AG08395 (cell line): ENCODE measurements at places on chromosomes 13 and 19.

- no peak for DNase-seq
Measured at GRCh38 chr13:80101040-80101439, 239.9 kb downstream of the SPRY2 start.

DNA sequence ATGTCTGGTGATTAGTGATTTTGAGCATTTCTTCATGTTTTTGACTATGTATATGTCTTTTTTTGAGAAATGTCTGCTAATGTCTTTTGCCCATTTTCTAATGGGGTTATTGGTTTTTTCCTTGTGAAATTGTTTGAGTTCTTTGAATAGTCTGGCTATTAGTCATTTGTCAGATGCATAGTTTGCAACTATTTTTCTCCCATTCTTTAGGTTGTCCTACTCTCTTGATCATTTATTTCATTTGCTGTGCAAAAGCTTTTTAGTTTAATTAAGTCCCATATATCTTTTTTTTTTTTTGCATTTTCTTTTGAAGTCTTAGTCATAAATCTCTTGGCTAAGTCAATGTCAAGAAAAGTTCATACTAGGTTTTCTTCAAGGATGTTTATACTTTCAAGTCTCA is 449.8 kb downstream of the DACH1 start:
- DNase-seq, result no peak

DNA sequence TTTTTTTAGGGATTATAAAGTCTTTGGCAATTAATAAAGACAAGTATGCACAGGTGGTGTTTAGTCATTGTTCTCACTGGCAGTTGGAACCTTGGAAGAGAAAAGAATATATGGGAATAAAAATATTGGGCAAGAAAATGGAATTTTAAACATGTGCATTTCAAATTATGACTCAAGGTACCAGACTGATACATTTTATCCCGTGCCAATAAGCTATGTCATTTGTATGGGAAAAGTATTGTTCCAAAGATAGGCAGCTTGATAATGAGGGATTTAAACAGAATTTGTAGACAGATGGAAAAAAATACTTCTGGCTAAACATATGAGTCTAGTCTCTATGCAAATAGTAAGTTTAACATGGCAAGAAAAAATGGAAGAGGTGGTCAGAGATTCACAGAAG is 169.5 kb upstream of the UFM1 start:
- DNase-seq, result no peak

DNA sequence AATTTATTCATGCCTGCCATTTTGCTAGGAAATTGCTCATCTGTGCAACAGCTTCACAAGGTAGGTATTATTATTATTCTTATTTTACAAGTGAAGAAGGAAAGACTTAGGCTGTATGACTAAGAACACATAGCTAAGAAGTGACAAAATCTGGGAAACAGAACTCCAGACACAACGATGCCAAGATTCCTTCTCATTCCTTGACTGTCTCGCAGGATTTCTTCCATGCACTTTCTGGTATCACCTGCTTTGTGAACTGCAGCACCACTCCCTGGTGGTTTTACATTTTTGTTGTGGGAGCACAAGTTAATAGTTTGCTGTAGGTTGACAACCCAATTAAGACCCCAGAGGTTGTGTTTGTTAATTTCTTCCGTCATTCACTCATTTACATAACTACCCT is 188.5 kb downstream of the LACC1 start:
- peak; percentile 19 for DNase-seq

DNA sequence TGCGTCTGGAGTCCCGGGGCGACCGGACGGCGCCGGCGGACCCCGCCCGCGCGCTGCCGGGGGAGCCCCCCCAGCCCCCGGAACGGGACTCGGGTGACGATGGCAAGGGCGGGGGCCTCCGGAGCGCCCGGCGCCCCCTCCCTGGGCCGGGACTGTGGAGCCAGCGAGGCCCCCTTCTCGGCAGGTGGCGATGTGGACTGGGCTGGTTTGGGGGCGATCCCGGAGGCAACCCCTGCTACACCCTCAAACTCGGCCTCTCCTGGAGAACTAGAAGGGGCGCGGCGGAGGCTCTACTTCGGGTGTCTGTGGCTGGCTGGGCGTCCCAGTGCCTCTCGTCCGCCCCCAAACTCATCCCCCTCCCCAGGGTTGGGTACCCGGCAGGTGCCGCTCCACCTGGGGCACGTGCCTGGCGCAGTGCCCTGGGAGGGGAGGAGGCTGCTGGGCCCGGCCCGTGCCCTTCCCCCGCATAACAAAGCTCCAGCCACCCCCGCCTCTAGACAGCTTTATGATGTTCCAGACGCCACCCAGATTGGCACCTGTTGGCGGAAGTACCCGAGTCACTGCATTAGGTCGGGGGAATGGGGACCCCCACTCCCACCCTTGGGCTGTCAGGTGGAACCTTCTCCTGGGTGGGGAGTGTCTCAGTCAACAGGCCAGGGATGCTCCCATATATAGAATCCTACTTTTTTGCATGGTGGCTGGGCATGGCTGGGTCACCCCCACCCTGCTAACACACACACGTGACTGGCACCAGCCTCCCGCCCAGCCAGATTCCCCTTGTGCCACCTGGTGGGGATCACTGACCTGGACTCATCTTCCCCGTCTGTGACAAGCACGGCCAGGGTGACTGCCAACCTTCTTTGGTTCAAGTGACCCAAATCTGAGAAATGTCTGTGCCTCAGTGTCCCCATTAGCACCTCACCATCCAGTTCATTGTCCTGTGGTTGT is 722 bp downstream of the PKN1 start:
- no peak for DNase-seq

GRCh38 chr19:3434630-3435553 is 45.4 kb downstream of the SMIM24 start:
- peak; percentile 99 for DNase-seq

GRCh38 chr19:29812080-29812880 is 489 bp downstream of the CCNE1 start:
- DNase-seq, result no peak
